Retina (tissue), 1 donor: ENCODE measurements at places on chromosomes 5 and 9.

- DNase-seq: no peak
These were observed 32.4 kb downstream of the GNAQ start for GRCh38 chr9:77999231-77999631.

GRCh38 chr9:8857068-8857925 lies 1057.7 kb upstream of the DMAC1 start:
- DNase-seq: peak; percentile 87

GRCh38 chr5:5164163-5164562 lies 24.0 kb downstream of the ADAMTS16 start:
- DNase-seq: no peak

DNA sequence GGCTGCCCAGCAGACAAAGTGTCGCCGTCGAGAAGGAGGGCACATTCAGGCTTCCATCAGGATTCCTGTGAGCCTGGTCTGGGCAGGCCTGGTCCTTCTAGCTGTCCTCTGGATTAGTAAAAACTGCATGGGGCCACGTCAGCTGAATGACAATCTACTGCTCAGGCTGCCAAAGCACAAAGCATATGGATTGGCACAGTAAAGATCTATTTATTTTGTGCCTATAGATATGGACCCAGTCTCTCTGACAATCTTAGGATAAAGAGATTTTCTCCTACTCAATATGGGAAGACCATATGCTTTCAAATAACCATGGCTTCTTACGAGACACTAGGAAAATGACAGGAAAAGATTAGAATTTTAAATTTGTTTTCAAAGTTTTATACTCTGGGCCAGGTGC lies 24.1 kb downstream of the ANKH start:
- no peak for DNase-seq

DNA sequence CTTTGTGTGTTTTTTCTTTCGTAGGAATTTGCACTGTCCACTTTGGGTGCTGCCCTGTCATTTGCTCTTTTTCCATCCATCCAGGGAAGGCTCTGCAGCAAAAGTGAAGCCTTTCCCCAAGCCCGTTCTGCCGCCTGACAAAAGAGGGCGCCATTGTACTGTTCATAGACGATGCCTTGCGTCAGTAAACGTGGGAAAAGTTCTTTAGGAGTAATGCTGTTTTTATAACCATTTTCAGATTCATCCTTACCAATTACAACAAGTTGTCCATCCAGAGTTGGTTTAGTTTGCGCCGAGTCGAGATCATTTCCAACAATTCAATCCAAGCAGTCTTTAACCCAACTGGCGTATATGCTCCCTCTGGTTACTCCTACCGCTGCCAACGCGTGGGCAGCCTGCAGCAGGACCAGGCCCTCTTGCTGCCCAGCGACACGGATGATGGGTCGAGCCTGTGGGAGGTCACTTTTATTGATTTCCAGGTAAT lies 34.3 kb upstream of the RPS23 start:
- peak; percentile 59 for DNase-seq

GRCh38 chr9:83477571-83477970 lies 60.6 kb downstream of the FRMD3 start:
- no peak for DNase-seq

GRCh38 chr9:125931211-125931610 lies 184.0 kb downstream of the PBX3 start:
- no peak for DNase-seq

GRCh38 chr5:74641735-74642542 lies 1.4 kb upstream of the ENC1 start:
- DNase-seq: peak; percentile 85

GRCh38 chr5:159893040-159893695 lies 23.1 kb upstream of the ADRA1B start:
- no peak for DNase-seq

DNA sequence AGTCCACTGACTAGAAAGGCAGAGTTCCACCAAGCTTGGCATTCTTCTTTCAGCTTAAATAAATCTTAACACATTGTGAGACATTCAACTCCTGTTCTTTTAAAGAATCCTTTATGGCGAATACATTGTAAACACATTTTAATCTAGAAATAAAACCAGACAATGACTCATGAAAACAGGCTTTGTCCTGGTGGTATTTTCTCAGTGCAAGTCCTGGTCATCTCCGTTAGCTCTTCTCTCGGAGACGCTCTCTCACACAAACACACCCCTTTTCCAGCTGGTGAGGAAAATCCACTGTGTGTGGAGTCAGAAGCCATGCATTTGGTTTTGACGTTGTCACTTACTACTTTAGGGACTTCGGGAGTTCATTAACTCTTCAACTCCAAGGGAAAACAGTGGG lies 140.4 kb downstream of the AUH start:
- DNase-seq: no peak
